ENCODE measurements at places on chromosomes 7 and 10.

GRCh38 chr10:35824704-35825103 lies 182.6 kb upstream of the FZD8 start:
- DNase-seq = no peak

DNA sequence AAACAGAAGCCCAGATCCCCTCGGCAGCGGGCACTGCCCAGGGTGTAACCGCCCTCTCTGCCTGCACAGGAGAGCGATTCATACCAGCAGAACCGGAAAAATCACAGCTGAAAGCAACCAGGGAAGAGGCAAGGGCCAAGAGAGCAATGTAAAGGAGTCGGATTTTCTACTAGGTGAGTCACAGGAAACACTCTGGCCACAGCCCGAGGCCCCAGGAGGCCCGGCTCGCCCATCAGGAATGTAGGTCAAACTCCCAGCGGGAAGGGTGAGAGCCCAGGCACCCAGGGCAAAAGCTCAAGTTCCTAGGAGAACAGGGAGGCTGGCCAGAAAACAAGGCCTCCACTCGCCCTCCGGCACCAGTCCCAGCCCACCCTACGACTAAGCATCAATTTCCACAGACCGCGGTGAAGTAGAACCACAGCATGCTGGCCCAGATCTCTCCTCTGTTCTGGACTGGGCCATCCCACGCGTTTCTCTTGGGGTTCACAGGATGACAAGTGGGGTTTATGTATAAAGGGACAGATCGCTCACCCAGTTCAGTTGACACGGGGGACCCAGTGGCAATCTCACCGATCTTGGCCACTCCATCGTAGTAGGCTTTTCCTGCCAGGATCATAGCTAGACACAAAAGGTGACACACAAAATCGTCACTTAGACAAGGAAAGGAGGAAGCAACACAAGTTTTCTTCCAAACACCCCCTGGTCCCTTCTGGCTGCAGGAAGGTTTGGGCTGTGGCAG lies 46.2 kb downstream of the BAIAP2L1 start:
- no peak for DNase-seq

DNA sequence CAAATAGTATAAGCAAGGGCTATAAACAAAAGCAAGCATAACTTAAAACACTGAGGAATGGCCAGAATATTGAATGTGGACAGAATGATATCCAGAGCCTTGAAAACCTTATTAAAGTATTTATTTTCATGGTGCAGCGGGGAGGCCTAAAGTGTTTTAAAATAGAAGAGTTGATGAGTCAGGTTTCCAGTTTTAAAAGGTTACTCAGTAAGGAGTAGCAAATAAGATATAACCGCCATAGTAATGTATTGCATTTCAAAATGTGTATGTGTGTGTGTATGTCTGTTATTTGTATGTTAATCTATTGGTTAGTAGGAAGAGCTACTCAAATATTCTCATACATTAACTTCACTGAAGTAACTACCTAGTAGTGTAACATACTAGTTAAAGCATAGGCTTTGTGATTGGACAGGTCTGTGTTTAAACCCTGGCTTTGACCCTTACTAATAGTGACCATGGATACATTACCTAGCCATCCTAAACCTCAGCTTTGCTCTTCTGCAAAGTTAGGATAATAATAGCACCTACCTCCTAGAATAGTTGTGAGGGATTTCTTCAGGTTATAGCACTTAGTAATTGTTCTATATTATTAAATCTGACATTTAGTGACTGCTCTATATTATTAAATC lies 16.9 kb downstream of the CUTC start:
- DNase-seq = no peak

DNA sequence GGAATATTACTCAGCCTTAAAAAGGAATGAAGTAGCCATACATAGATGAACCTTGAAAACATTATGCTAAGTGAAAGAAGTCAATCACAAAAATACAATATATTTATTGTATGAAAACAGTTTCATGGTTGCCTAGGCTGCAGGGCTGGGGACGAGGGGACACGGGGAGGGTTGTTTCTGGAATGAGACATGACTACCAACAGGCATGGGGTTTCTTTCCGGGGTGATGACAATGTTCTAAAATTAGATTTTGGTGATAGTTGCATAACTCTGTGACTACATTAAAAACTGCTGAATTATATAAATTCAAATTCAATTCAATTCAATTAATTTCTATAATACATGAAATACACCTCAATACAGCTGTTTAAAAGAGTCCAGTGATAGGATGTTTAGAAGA lies 88.0 kb downstream of the ARHGAP22 start:
- DNase-seq = no peak

DNA sequence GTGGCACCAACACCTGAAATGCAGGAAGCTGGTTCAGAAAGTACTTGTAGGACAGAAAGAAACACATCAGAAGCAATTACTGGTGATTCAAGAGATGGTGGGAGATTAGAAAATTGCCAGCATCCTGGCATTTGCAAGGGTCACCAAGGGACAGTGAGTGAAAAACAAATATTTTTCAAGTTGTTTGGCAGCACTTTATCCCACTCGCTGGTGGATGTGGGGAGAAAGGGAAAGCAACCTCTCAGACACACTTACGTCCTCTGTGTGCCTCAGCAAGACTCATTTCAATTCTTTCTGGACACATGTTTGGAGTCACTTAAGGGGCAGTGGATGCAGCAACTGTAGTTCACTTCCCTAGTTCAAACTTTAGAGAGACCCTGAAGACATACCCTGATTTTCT lies 440.4 kb upstream of the GHITM start:
- no peak for DNase-seq

- no peak for DNase-seq
Measured at GRCh38 chr10:98673171-98673782, 226.5 kb upstream of the HPS1 start.

- no peak for DNase-seq
Measured at GRCh38 chr7:48105045-48105444, 16.0 kb downstream of the UPP1 start.

- DNase-seq = no peak
Measured at GRCh38 chr7:1342090-1342640, 109.5 kb downstream of the UNCX start.
